ENCODE measurements at places on chromosomes 12 and 14.

DNA sequence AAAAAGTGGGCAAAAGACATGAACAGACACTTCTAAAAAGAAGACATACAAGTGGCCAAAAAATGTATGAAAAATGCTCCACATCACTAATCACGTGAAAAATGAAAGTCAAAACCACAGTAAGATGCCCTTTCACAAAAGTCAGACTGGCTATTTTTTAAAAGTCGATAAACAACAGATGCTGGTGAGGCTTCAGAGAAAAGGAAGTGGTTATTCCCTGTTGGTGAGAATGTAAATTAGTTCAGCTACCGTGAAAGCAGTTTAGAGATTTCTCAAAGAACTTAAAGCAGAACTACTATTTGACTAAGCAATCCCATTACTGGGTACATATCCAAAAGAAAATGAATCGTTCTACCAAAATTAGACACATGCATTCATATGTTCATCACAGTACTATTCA is 237.0 kb downstream of the KIF21A start:
- no peak for DNase-seq

- DNase-seq, result no peak
Observed at GRCh38 chr14:88168498-88169165, 154.4 kb downstream of the KCNK10 start.

DNA sequence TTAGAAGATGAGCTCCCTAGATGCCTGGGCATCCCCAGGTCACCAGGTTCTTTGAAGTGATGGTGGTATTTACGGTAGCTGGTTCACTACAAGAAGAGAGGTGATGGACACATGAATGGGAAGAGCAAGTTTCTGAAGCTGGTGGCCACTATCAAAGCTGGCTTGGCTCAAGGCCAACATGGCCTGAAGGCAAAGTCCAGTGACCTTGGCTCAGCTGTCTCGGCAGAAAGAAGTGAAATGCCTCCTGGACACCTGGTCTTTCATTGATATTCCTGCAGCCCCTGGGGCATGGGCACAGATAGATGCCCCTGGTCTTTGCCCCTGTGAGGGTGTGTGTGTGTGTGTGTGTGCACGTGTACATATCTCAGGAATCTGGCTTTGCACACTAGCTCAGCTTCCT is 441.8 kb upstream of the TMPO start:
- DNase-seq, result no peak

DNA sequence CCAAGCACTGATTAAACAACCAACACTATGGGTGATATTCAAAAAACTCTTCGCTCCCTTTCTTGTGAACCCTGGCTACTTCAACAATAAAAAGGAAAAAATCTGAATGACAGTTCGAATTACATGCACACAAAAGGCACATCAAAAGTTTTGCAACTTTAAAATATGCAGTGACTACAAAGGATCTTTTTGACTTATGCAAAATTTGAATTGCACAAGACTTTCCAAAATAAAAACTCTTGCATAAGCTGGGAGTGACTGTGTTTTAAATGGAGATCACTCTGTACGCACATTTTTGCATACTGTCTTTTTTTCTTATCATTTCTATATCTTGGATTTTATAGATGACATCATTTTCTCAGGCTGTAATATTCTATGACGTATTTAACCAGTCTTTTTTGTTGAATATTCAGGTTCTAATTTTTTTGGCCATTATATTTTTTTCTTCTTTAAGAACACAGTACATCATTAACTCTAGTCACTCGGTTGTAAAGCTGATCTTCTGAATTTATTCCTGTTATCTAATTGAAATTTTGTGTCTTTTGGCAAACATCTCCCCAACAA is 667.6 kb upstream of the TBX3 start:
- no peak for DNase-seq

DNA sequence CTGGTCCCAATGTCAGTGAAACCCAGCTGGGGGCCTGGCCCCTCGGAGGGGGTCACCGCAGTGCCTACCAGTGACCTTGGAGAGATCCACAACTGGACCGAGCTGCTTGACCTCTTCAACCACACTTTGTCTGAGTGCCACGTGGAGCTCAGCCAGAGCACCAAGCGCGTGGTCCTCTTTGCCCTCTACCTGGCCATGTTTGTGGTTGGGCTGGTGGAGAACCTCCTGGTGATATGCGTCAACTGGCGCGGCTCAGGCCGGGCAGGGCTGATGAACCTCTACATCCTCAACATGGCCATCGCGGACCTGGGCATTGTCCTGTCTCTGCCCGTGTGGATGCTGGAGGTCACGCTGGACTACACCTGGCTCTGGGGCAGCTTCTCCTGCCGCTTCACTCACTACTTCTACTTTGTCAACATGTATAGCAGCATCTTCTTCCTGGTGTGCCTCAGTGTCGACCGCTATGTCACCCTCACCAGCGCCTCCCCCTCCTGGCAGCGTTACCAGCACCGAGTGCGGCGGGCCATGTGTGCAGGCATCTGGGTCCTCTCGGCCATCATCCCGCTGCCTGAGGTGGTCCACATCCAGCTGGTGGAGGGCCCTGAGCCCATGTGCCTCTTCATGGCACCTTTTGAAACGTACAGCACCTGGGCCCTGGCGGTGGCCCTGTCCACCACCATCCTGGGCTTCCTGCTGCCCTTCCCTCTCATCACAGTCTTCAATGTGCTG is 11.0 kb downstream of the ZBTB39 start:
- no peak for DNase-seq

GRCh38 chr12:4152145-4152795 is 121.3 kb upstream of the CCND2 start:
- DNase-seq, result no peak

DNA sequence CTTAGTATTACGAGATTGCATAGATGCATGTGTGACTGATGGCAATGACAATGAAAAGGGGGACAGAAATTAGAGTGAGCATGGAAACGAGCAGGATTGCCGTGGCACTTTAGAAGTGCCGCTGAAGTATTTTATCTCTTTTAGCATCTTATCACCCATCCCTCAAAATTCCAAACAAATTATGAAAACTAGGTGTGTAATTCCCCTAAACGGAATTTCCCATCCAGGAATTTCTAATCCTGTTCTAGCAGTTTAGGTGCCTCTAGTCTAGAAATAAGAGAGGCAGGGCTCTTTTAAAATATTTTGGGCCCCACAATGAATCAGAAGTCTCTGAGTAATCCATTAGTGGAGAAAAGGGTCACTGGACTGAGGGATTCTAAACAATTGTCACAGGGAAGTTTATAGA is 947 bp downstream of the TMEM52B start:
- no peak for DNase-seq

DNA sequence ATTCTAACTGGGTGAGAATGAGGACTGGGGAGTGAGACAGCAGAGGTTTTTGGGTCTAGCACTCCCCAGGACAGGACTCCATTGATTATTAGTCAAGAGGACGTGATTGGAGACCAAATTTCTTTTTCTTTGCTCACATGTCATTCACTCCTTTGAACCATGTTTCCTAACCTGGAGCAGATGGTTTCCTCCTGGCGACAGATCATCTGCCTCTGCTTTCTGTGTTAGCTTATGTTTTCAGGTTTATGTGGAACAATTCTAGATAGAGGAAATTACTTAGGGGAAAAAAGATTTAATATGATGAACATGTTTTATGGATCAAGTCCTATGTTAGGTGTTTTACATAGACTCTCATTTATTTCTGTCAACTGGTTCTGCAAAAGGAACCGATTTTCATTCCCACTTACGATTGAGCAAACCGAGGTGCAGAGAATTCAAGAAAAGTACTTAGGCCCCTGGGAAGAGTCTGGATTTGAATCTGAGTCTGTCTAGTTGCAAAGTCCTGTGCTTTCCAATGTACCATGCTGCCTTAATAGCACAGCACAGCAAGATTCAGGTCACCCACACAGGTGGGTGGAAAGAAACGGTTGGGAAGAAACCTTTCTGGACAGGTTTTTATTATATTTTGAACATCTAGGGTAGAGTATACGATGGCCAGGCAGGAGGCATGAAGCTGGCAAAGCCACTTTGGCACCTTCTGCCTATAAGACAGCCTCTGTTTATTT is 30.8 kb downstream of the SMOC1 start:
- DNase-seq, result no peak

GRCh38 chr14:24903337-24903736 is 146.6 kb downstream of the STXBP6 start:
- DNase-seq, result no peak

DNA sequence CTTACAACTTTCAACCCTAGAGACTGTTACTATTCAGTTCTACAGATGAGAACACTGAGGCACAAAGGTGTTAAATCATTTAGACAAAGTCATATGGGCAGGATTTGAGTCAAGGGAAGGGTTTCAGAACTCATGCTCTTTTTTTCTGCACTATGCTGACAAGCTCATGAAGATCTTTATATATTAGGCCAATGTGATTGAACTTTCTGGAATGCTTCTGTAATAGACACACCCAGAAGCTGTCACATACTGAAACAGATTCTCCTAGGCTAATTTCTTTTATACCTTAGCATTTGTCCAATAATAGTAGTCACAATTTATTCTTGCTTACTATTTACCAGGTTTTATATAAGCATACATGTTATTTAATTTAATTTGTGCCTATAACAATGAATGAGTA is 164.0 kb downstream of the ALG10B start:
- DNase-seq, result no peak

GRCh38 chr12:24711056-24712008 is 237.6 kb downstream of the BCAT1 start:
- no peak for DNase-seq

GRCh38 chr12:38585086-38585485 is 268.5 kb downstream of the ALG10B start:
- no peak for DNase-seq

DNA sequence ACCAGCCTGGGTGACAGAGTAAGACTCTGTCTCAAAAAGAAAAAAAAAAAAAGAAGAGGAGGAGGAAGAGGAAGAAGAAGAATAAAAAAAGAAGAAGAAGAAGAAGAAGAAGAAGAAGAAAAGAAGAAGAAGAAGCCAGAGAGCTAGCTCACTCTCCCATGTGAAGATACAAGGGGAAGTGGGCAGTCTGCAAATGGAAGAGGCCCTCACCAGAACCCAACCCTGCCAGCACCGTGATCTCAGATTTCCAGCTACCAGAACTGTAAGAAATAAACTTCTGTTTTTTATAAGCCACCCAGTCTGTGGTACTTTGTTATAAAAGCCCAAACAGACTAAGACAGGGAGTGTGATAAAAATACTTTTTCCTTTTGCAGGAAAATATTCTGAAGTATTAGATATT is 130.7 kb downstream of the ETNK1 start:
- no peak for DNase-seq

DNA sequence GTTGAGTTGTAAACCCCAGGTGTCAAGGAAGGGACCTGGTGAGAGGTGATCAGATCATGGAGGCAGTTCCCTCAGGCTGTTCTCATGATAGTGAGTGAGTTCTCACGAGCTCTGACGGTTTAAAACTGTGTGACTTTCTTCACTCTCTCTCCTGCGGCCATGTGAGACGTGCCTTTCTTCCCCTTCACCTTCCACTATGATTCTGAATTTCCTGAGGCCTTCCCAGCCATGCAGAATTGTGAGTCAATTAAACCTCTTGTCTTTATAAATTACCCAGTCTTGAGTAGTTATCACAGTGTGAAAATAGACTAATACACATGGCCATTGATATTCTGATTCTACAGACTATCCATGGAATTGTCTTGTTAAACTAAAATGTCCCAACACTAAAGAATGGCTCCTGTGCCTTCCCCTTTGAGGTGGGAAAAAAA is 85.6 kb downstream of the SLC2A13 start:
- DNase-seq, result no peak

DNA sequence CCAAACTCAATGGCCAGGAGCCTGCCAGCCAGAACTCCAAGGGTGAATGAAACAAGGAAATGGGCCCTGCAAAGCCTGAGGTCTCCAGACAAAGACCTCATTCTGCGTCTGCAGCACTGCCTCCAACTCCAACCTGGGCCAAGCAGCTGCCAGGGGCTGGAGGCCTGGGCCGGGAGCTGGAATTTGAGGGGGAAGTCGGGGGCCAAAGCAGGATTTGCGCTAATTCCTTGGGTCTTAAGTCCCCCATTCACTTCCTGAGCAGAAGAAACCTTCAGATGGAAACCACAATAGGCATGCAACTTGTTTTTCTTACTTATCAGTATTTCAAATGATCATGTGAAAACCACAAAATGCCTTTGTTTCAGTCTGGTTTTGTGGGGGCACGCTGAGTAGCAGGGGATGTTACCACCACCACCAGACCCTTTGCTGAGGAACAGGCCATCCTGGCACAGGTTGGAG is 23.0 kb upstream of the TC2N start:
- no peak for DNase-seq

DNA sequence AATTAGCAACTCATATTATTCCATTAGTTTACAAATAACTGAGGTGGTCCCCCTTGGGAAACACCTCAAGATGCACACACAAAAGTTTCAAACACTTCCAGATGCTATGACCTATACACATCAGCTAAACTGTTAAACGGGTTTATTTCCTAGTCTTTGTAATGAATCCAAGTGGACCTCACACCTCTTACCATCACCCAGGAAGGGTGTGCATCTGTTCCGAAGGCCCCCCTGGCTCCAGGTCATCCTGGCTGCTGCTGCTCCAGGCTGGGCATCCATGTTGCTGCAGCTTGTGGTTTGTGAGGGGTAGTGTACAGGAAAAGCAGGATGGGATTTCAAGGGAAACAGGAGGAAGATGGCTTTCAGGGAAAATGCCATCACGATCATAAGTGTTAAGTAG is 6.8 kb downstream of the HNRNPC start:
- DNase-seq, result no peak

DNA sequence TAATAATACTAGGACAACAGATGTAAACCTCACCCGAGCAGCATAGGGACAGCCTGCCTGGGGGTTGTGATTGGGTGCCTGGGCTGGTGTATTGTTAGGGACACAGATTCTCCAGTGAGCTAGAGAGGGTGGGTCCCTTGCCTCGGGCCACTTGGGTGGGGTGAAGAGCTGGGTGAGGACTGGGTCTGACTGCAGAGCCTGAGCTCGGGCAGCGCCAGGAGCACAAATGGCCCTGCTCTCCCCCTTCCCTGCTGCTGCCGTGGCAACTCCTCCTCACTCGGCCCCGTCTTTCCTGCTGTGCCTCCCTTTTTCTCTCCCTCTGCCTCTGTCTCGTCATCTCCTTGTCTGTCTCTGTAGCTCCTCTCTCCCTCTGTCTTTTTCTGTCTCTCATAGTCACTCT is 115.4 kb downstream of the GLT1D1 start:
- DNase-seq, result no peak

GRCh38 chr14:24960816-24961215 is 89.1 kb downstream of the STXBP6 start:
- no peak for DNase-seq

GRCh38 chr12:30996752-30997151 is 70.2 kb downstream of the TSPAN11 start:
- no peak for DNase-seq

DNA sequence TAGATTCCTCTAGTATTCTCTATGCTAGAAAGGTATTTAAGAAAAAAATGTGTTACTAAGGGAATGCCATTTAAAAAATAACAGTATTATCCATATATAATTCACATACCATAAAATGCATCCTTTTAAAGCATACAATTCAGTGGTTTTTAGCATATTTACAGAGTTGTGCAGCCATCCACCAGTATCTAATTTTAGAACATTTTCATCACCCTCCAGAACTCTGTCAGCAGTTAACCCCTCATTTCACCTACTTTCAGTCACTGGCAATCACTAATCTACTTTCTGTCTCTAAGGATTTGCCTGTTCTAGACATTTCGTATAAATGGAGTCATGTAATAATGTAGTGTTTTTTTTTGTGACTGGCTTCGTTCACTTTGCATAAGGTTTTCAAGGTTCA is 33.4 kb downstream of the TBC1D15 start:
- no peak for DNase-seq

Measured in left kidney (tissue), 8 donors.